NCI-H1694 (cell line): ENCODE measurements at places on chromosomes 7 and 10.

DNA sequence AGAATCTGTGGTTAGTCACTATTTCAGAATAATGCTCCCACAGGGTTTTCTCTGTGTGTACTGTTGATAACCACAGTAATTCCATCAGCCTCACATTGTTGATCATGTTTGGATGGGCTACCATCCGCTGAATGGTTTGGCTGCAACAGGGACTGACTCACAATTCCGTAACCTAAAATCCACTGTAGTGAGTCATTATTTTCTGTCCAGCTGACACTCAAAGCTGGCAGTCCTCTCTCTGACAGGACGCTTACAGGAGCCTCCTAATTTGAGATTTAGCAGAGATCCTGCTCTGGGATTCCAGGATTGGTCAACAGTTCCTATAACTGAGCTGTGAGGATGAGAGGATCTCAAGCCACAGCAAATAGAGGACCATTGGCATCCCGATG lies 32.7 kb downstream of the VWA2 start:
- DNase-seq, result no peak

DNA sequence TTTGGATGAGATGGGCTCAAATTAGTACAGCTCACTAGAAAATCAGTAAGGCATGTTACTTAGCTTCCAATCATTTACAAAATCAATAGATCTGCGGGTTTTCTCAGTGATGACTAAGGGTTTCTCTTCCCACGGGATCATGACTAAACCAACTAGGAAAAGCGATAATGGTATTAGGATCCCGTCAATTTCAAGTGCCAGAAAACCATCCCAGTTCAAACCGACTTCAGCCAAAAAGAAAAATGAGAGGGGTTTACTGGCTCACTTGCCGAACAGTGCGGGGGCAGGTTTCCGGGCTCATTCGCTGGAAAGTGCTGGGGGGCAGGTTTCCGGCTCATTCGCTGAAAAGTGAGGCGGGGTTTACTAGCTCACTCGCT lies 62.1 kb upstream of the LYZL2 start:
- no peak for DNase-seq

GRCh38 chr7:11369696-11370095 lies 396.0 kb downstream of the PHF14 start:
- DNase-seq, result no peak

DNA sequence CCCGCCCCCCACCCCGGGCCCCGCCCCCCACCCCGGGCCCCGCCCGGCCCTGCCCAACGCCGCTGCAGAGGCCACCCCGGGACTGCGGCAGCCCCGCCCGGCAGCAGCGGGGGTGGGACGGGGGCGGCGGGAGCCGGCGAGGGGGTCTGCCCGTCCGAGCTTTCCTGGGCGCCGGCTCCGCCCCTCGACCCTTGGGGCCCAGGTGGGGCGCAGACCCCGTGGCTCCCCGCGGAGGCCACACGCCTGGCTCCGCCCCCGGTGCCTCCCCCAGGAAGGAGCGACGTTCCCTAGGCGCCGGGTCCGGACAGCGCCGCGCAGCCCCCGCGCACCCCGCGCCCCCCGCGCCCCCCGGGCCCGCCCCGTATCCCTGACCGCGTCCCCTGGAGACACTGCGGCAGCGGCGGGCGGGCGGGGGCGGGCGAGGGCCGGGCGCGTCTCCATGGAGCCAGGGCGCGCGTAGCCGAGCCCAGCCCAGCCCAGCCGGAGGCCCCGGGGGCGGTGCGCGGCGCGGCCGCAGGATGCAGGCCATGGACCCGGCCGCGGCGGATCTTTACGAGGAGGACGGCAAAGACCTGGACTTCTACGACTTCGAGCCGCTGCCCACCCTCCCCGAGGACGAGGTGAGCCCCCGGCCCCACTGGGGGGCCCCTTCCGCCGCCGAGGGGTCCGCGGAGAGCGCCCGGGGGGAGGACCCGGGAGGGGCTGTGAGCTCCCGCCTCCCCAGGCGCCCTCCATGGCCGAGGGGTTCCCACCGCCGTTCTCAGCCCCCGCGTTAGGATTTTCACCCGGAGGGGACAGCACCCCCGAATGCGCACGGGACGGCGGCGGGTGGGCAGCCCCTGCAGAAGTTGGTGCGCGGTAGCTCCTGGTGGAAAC lies at the start of gene KNDC1:
Gene KNDC1, plus strand, starts transcription at position 270 of the 876 bp plus-strand sequence. Its CDS starts 249 bp downstream, at position 519.
- DNase-seq, result no peak

GRCh38 chr10:33133557-33133956 lies 175.5 kb upstream of the ITGB1 start:
- DNase-seq, result no peak

DNA sequence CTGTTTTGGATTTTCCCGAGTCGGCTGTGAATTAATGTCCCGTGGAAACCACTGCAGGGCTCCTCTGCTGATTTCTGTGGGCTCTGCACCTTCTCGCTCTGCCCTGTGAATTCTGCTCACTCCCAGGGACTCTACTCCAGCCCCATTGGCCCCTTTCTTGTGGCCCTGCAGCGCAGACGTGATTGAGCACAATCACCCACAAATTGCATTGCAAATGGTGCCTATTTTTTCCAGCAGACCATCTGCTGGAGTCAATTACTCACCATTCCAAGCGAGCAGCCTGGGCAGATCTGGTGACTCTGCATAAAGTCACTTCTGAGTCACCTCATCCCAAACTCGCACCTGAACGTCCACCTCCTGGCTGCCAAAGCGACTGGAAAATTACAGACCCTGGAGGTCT lies 235.8 kb downstream of the PAXIP1 start:
- no peak for DNase-seq

- peak; percentile 46 for DNase-seq
Observed at GRCh38 chr10:48287417-48288391, 13.2 kb upstream of the FRMPD2 start.

DNA sequence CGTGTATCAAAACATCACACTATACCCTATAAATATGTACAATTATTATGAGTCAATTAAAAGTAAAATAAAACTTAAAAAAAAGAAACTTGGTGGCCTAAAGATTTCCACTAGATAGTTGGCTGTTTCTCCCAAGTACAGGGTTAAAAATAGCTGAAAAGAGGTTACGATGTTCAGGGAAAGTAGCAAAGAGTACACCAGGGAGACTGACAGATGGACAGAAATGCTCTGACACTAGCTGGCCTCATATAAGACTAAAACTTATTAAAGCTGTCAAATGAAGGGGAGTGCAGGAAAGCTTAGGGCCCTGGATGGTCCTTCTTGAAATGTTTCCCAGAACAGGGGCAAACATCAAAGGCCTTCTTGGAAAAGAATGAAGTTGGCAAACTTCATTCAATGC lies 51.3 kb downstream of the TCAF1 start:
- DNase-seq, result no peak

- no peak for DNase-seq
Observed at GRCh38 chr10:18254086-18254485, 113.9 kb downstream of the CACNB2 start.

DNA sequence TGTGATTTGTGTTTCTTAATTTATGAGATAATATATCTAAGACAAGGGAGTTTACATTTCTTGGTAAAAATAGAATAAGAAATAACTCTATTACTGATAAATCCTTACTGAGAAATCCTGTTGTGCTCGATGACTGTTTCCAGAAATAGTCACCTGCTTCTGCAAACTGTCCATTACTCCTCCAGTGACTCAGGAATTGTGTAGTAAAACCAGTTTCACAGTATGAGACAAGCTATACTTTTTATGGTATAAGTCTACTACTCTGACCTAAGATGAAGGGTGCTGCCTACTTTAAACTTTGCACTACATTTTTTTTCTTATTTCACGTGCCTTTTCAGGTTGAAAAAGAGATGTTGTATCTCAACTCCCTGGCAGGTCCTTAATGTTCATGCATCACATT lies 6.8 kb upstream of the ANKRD22 start:
- DNase-seq, result no peak

- peak; percentile 40 for DNase-seq
Observed at GRCh38 chr7:144834641-144835144, 1.2 kb downstream of the TPK1 start.

DNA sequence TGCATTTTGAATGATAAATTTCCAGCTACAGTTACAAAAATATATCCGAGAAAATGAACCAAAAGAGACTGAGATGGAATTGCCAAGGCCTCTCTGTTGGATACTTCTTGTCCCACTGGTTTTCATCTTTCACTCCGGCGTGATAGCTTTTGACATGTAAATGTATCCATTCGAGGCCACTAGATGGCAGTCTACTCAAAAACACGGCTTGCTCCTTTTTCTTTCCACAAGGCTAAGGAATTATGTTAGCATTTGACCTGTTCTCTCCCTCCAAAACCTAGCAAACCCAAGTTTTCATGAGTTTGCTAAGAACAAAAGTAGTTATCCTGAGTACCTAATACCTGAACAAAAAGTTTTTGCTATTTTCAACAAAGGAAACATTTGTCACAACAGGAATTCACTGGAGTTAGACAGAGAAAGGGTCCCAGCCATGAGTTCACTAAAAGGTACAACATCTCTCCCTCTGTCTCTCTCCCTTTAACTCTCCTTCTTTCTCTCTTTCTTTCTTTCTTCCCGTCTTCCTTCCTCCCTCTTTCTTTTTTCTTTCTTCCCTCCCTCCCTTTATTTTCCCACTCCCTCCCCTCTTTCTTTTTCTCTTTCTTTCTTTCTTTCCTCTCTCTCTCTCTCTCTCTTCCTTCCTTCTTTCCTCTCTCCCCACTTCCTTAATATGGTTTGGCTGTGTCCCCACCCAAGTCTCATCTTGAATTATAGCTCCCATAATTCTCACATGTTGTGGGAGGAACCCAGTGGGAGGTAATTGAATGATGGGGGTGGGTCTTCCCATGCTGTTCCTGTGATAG lies 207.9 kb upstream of the MYO3A start:
- DNase-seq, result peak; percentile 15

GRCh38 chr10:130141038-130141437 lies 4.8 kb downstream of the GLRX3 start:
- DNase-seq, result no peak

DNA sequence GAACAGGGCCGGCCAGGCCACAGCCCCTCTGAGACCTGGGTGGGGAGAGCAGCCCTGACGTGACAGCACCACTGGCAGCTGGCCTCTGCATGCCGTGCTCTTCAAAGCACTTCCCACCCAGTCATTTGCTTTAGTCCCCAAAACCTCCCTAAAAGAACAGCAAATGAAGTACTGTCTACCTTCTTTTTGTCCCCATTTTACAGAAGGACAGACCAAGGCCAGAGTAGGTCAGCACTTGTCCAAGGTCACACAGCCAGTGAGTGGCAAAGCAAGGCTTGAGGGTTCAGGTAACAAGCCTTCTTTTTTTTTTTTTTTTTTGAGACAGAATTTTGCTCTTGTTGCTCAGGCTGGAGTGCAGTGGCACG lies 15.1 kb downstream of the ATP6V1F start:
- no peak for DNase-seq

DNA sequence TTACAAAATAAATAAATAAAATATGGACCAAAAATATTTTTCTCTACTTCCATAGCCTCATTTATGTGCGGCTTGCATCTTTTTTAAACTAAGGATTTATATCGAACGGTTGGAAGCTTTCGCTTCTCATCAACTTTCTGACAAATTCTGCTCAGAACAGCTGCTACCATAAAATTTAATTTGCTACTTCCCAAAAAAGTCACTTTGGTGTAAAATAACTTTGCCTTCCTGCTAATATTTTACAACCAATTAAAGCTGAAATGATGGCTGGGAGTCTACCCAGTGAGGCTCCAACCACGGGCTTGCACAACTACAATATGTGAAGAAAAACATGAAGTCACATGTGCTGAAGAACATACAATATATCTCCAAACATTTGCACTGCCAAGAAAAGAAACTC lies 253.1 kb upstream of the NEBL start:
- DNase-seq, result no peak

DNA sequence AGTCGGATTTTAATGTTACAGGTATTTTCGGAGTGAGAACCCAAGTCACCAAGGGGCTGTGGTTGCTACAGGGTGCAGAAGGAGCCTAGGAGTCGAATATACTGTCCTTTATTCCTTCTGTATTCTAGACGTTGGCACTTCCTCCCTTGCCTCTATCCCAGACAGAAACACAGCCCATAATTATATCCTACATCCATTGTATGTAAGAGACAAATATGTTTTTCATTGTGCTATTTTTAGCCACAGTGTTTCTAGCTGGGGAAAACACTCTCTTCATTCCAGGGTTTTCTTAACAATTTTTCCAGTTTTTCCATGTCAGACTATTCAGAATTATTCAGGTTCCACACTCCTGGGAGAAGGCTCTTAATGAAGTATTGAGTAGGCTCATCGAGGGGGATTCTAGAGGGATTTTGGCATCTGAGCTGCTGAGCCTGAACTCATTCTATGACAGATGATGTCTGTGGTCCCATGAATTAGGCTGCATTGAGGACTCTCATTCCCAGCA lies 32.6 kb downstream of the KIAA1217 start:
- no peak for DNase-seq

DNA sequence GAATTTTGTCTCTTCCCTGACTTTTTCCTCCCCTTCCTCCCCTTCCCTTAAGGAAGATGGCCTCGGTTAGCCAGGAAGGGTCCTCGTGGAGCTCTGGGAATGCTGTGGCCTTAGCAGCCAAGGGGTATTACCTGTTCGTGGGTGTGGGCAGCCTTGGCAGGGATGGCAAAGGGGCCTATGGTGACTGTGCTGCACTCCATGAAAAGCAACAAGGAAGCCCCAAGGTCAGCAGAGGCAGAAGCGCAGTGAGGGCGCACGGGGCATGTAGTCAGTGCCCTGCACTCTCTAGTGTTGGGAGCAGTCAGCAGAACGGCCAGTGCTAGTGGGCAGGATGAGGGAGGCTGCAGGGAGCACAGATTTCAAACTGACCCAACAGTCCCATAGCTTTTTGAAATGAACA lies 191.8 kb downstream of the ADARB2 start:
- DNase-seq, result no peak

- DNase-seq, result no peak
Observed at GRCh38 chr10:128711806-128712205, 585.6 kb upstream of the MKI67 start.

DNA sequence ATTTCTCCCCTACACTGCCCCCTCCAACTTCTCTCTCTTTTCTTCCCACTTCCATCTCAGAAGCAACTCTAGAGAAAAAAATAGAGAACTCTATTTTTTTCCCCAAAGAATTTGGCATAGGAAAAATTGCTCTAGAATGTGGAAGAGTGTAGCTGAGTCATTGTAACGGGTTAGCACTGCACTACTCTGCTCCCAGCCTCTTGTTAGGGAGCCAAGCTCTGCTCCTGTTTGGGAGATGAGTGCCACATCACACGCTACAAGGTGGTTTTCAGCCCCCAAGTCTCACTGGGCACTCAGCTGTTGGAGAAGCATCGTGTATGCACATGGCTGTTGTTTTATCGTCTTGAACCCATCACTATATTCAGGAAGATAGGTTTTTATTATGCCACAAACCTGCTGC lies 136.4 kb downstream of the BMPER start:
- DNase-seq, result no peak

GRCh38 chr7:17005271-17005670 lies 123.5 kb upstream of the AGR3 start:
- no peak for DNase-seq

GRCh38 chr7:150902078-150903033 lies 50.0 kb downstream of the AOC1 start:
- DNase-seq, result peak; percentile 48
